Mesothelial cell of epicardium (in vitro differentiated cells): ENCODE measurements at places on chromosomes 16 and 17. TPM values are rescaled to one million over a fixed set of nuclear protein-coding genes. Genes with fewer than 3 reads are reported as not detected.

DNA sequence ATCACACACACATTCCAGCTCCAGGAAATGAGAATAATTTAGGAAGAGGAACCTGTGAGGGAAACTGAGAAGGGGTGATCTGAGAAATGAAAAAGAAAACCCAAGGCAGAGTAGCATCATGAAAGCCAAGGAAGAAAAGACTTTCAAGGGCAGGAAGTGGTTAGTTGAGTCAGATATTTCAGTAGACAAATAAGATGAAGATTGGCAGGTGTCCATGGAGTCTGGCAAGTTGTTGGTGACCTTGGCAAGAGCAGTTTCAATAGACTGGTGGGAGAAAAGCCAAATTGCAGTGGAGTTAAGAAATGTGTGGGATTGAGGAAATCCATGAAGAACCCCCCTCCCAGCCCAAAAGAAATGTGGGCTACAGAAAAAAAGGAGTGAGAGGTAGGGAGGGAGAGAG lies 10.7 kb downstream of the GNAO1 start:
- no peak overlapping the region for H3K27ac ChIP-seq
- H3K27me3 ChIP-seq: peaks cover 21% of the 10 kb centered on the region
- no peak for DNase-seq
- no peak overlapping the region for H3K4me3 ChIP-seq
- no peaks in the 10 kb centered on the region for H3K4me1 ChIP-seq

GRCh38 chr17:9080296-9080914 lies 59.1 kb downstream of the NTN1 start:
- no peaks in the 10 kb centered on the region for H3K36me3 ChIP-seq
- H3K4me3 ChIP-seq: no peak overlapping the region
- H3K27me3 ChIP-seq: peaks cover 35% of the 10 kb centered on the region
- no peak overlapping the region for H3K27ac ChIP-seq
- no peak for DNase-seq
- H3K4me1 ChIP-seq: no peaks in the 10 kb centered on the region

DNA sequence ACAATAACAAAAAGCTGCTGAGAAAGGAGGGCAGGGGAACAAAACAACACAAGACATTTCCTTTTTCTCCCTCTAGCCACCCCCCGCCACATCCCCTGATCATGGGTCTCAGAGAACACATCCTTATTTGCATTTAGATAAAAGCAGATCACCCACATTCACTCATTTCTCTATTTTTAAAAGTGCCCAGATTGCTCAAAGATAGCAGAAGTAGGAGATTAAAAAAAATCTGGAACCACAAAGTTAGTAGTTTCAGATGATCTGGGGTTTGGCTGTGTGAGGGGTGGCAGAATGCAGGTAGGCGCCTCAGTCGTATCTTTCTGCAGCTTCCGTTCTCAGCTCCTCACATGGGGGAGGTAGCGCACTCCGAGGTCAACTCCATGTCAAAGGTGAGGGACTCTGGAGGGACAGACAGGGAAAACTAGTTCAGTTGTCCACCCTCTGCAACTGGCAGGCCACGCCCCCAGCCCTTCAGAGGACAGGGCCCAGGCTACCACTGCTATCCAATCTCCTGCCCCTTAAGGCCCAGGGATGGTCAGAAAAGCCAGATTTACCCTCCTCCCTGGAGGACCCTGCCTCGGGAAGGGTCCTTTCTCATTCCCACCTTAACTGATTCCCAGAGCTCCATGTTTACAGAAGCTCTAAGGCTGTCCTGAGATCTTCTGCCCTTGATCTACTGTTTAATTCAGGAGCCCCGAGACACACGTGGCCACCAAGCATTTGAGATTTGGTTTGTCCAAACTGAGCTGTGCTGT lies 27.3 kb downstream of the STAT5A start:
- no peak overlapping the region for H3K27ac ChIP-seq
- no peak overlapping the region for H3K4me3 ChIP-seq
- H3K36me3 ChIP-seq: peaks cover 27% of the 10 kb centered on the region

GRCh38 chr16:55640701-55641327 lies 15.0 kb upstream of the SLC6A2 start:
- peaks cover 11% of the 10 kb centered on the region for H3K27me3 ChIP-seq
- peaks cover 7% of the 10 kb centered on the region for H3K4me1 ChIP-seq
- no peak overlapping the region for H3K4me3 ChIP-seq

DNA sequence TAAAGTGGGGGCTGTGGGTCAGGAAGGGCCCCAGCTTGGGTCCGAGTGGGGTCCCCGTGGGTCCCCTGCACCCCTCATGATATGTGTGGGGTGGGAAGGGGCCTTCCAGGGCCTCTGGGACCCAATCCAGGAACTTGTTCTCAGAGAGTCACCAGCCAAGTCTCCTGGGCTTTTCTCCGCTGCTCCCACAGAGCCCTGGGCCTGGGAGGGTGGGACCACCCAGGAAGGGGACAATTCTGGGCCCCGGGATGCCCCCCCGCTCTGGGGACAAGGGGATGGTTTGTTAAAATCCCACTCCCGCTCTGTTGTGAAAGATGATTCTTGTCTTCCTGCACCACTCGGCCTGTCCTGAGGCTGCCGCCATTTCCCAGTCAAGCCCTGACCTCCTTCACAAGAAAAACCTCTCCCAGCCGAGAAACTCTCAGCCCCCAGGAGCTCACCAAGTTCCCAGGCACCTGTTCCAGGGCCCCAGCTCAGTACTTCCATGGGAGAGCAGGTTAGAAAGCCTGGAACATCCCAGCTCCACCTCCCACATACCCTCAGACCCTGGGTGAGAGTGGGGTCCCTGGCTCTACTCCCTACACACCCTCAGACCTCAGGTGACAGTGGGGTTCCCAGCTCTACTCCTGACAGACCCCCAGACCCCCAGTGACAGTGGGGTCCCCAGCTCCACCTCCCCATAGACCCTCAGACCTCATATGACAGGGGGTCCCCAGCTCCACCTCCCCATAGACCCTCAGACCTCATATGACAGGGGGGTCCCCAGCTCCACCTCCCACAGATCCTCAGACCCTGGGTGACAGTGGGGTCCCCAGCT lies 75.1 kb downstream of the METRNL start:
- H3K36me3 ChIP-seq: no peaks in the 10 kb centered on the region
- peak overlapping the region; percentile 21 for H3K27ac ChIP-seq
- peaks cover 6% of the 10 kb centered on the region for H3K27me3 ChIP-seq

The TMEM132E gene
- total RNA-seq: 0.62 to 0.86 TPM (median 0.80 TPM) in 3 replicates
